ENCODE measurements at places on chromosomes 1 and 21.
A peak's percentile ranks its signal among the peaks of the same experiment; 100 is the strongest.

GRCh38 chr1:116087628-116088027 lies 23.6 kb upstream of the MAB21L3 start:
- DNase-seq: no peak

- peak; percentile 39 for DNase-seq
Observed at GRCh38 chr1:110524311-110525248, 5.6 kb upstream of the KCNA10 start.

DNA sequence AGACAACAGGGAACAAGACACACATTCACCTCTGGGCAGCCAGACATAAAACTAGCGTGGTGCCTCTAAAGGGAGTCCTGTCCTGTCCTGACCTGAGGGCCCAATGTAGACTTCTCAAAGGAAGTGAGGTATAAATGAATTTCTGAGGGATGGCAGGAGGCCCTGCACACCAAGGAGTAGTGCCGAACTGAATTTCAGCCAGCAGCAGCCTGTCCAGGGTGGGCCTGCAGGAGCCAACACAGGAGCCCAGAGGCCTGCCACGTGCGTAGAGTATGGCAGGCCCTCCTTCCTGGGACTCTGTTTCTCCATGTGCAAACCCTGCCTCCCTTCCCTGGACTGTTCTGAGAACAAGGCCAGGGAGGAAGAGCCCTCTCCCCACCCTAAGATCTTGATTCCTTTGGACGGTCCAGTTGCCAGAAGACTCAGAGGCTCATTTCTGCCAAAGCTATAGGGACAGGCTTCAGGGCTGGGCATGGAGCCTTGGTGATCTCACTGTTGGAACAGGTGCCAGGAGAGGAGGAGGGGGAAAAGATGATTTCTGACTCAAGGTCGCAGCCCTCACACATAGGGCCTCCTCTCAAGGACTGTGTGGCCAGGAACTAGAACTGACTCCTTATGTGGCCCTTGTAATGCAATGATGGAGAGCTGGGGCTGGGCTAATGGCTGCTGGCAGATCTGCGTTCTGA lies 1.8 kb upstream of the FABP3 start:
- DNase-seq: no peak

GRCh38 chr21:14748662-14749061 lies 202.5 kb upstream of the SAMSN1 start:
- DNase-seq: no peak

DNA sequence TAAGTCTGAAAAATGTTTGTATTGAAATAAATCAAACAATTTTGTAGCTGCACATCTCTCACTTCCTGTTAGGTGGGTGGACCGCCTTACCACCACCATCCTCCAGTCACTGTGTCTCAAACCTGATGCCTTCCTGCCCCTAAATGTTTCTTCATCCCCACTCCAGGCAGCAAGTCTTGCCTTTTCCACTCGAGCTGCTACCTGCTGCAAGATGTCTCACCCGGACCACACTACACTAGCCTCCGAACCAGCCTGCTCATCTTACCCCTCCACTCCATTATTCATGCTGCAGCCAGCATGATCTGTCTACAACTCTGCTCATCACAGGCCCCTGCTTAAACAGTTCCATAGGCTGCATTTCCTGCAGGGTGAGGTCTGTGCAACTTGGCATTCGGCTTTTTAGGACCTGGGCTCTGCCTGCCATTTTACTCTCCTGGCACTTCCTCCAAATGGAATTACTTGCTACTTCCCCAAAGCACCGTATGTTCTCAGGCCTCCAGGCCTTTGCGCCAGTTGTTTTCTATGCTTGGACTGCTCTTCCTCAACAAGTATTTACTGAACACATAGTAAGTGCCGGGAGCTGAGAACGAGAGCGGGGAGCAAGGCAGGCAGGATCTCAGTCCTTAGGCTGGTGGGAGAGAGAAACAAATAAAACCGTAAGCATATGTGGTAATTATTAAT lies 5.2 kb upstream of the SF3A3 start:
- DNase-seq: no peak

- DNase-seq: no peak
Observed at GRCh38 chr1:32948905-32949304, 15.7 kb downstream of the RNF19B start.

DNA sequence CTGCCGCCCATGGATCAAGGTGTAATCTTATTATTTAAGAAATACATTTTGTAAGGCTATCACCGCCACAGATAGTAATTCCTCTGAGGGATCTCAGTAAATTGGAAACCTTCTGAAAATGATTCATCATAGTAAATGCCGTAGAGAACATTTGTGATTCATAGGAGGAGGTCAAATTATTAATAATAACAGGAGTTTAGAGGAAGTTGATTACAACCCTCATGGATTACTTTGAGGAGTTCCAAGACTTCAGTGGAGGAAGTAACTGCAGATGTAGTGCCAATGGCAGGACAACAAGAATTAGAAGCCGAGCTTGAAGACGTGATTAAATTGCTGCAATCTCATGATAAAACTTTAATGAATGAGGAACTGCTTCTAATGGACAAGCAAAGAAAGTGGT lies 280.1 kb downstream of the PTPRC start:
- DNase-seq: no peak

DNA sequence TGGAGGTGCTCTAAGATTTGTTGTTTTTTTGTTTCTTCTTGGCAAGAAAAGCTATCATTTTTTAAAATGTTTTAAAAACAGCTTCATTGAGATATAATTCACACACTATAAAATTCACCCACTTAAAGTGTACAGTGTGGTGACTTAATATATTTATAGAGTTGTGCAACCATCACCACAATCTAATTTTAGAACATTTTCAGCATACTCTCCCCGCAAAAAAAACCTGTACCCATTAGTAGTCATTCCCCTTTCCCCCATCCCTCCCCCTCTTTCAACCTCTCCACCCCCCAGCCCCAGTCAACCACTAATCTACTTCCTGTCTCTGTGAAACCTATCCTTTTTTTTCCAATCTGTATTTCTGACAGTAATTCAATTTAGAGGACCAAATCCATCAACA lies 30.6 kb downstream of the ZC3H11B start:
- DNase-seq: no peak

GRCh38 chr1:150987924-150988323 lies 5.8 kb downstream of the ANXA9 start:
- no peak for DNase-seq

DNA sequence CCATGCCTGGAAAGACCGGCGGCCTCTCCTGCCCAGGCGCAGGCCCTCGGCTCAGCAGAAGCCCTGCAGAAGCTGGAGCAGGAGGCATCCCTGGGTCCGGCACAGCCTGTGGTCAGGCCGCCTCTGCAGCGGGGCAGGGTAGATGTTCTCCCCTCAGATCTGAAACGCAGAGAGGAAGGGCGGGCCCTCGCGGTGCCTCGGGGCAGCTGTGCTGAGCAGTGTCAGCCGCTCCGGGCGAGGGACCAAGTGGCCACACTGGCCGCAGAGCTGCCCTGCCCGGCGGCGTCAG lies 175.3 kb upstream of the ARHGEF16 start:
- no peak for DNase-seq

GRCh38 chr1:14538335-14538734 lies 60.1 kb upstream of the KAZN start:
- DNase-seq: no peak

GRCh38 chr21:21860888-21861287 lies 862.7 kb downstream of the NCAM2 start:
- no peak for DNase-seq

DNA sequence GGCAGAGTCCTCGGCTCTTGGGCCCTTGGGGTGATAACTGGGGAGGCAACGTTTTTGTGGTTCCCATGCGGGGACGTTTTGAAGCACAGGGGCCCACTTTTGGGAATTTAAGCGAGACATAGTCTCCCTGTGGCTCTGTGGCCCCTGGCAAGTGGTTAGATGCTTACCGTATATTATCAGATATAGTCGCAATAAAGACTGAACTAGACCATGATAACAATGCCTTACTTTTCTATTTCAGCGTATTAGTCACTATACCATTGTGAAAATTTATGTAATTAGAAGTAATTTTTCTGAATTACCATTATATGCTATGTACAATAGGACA lies 538 bp upstream of the RCAN1 start:
- no peak for DNase-seq

GRCh38 chr21:35651196-35651595 lies 409.1 kb downstream of the SETD4 start:
- DNase-seq: no peak

DNA sequence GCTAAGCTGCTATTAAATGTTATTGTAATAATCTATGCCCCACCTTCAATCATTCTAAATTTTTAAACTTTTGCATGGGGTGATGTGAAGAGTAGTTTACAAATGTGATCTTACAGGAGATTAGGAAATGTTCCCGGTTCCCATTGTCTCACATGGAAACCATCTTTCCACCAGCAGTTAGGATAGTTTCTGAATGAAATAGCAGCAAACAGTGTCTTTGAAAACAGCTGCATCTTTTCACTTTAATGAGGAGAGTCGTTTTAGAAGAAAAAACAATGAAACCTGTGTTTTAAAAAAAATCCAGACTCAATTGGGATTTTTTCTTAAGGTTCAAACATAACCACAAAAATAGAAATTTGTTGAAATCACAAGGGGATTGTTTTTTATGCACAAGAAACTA lies 134.2 kb downstream of the TLR5 start:
- no peak for DNase-seq

DNA sequence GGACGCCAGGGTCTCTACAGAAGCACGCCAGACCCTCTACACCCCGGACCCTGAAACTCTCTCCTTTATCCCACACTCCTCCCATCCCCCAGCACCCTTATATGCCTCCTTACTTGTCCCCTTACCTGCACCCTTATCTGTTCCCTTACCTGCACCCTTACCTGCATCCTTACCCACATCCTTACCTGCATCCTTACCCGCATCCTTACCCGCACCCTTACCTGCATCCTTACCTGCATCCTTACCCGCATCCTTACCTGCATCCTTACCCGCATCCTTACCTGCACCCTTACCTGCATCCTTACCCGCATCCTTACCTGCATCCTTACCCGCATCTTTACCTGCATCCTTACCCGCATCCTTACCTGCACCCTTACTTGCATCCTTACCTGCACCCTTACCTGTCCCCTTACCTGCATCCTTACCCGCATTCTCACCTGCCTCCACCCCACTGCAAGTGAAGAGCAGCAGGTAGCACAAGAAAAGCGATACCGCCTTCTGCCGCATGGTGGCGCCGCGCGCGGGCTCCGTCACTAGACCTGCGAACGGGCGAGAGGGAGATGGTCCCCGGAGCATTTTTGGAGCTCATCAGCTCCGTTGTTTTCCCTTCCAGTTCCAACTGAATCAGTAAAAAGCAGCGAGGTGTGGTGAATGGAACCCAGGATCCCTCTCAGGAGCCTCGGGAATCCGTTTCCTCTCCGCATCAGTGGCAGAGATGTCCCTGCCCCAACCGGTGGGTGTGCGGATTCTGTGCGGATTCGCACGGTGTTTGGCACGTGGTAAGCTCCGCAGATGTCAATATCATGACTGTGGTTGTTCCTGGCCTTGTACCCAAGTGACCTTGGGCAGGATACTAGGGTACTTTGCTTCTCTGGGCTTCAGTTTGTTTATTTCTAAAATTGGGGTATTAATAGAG lies 2.9 kb downstream of the IFI6 start:
- peak; percentile 91 for DNase-seq

- DNase-seq: no peak
Observed at GRCh38 chr1:116972674-116973030, 28.9 kb upstream of the CD101 start.

DNA sequence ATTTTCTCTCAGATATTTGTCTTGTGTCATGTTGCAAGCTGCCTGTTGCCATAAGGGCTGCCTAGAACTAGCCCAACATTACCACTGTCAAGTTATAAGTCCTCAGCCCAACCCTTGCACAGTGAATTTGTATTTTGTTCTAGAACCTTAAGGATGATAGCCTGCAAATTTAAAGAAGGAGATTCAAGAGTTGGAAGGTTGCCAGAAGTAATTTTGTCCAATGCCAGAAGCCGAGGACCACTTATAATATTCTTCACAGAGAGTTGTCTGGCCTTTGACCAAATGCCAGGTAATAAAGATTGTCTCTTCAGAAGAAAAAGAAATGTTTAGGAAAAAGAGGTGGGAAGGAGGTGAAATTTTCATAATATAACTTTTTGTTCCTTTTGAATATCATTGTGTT lies 40.5 kb upstream of the SUCO start:
- DNase-seq: no peak

GRCh38 chr1:194296201-194296600 lies 1109.8 kb upstream of the B3GALT2 start:
- DNase-seq: no peak

GRCh38 chr21:41378849-41379248 lies 17.0 kb downstream of the MX2 start:
- DNase-seq: no peak

- DNase-seq: no peak
Observed at GRCh38 chr1:226560243-226560642, 11.7 kb downstream of the STUM start.

GRCh38 chr1:71245246-71245645 lies 164.4 kb upstream of the ZRANB2 start:
- DNase-seq: no peak

- DNase-seq: no peak
Observed at GRCh38 chr1:234722270-234722704, 112.3 kb upstream of the IRF2BP2 start.

DNA sequence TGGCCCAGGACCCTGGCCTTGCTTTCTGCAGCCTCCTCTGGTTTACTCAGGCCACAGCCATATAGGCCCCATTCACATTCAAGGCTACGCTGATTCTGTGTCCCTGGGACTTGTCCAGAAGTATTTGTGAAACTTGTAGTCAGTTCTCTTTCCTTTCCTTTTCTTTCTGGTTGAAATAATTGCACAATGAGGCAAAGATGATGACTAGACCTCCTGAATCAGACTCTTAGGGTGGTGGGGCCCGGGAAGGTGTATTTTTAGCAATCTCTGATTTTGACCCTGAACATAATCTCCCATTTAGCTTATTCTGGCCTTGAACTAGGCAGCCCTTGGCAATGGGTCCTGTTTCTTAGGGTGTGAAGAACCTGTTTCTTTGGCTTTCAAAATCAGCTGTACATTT lies 39.9 kb downstream of the STUM start:
- no peak for DNase-seq

DNA sequence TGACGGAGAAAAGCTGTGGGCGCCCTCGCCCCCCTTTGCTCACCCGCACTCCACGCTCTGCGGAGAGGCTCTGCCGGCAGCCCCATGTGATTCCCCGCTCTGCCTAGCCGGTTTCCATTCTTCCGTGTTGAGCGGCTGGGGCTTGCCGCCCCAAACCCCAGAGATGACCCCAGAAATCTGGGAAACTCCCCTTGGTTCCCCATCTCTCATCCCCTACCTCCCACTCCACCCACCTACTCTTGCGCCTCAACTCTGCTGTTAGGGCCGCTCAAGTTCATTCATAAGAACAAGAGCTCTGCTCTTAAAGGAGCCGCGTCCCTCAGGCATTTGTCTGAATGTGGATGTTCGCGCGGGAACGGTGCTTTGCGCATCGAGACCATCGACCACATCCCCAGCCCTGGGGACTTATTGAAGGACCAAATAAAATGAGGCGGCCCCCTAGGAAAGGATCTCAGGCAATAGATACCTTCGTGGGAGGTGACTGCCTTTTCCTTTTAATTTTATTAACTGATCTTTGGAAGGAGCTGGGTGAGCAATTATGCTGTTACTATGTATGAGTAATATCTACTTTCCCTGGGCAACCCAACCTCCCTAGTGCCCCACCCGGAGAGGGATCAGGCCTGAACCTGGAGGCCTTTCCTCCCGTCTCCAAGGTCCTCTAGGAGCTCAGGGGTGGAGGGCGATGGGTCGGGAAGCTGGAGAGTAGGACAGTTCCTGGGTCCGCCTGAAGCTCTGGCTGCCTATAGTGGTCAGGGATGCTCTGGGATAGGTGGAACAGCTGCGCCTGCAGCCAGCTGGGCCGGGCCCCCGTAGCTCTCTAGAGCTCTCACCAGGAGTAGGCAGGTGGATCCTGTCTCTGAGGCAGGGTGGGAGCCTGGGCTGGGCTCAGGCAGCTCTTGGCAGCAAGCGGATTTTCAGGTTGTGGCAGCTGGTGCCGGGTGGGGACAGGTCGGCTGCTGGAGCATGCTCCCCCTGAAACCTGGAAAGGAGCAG lies 898 bp downstream of the MFSD2A start:
- DNase-seq: peak; percentile 62

Data from activated CD8-positive, alpha-beta memory T cell treated with anti-CD3 and anti-CD28 coated beads, Interleukin-2, amount 50 U/mL, for 4 hours (primary cell).